ENCODE measurements at places on chromosomes 12 and 14.

- no peak for DNase-seq
Measured at GRCh38 chr12:64800640-64801039, 23.8 kb upstream of the TBC1D30 start.

GRCh38 chr14:102314242-102315011 lies 5.1 kb upstream of the ZNF839 start:
- peak; percentile 70 for DNase-seq

DNA sequence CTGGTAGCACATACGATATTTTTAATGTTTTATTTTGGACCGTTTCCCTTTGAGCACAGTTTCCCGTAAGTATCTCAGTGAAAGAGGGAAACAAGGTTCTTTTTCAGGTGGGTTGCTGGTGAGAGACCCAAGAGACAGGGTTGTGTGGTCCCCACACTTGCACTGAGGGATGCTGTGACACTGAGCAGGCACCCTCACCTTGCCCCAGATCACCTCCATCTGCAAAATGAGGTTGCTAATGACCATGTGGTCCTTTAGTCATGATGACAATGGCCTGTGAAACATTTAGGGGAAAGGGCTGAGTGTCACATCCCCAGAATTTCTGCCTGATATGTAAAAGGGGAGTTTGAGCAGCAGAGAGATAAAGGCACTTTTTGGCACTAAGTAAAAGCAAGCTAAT lies 4.3 kb downstream of the CCND2 start:
- DNase-seq = no peak

DNA sequence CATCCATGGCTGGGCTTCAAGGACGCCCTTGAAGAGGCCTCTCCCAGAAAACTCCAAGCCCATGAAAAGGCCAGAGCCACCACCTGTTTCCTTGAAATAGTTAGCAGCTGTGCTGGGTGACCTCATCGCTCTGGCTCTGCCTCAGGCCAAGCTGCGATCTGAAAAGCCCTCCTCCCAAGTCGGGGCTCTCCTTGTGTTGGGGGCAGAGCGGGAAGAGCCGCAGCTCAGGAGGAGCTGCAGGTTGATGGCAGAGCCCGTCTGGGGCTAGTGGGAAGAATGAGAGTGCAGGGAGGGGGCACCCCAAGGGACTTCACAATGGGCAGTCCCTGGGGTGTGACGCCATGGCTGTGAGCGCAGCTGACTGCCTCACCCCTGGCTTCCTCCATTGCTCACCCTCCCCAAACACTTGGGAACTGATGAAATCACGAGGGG lies 50.0 kb upstream of the STON2 start:
- no peak for DNase-seq

GRCh38 chr14:31970744-31971143 lies 106.4 kb upstream of the ARHGAP5 start:
- DNase-seq = no peak

- DNase-seq = no peak
Measured at GRCh38 chr12:117105902-117106301, 6.7 kb upstream of the TESC start.
